ENCODE measurements at places on chromosomes 7 and 10.
A peak's percentile ranks its signal among the peaks of the same experiment; 100 is the strongest.

GRCh38 chr10:58806970-58807628 lies 294.4 kb downstream of the BICC1 start:
- no peak for DNase-seq

- DNase-seq = no peak
Observed at GRCh38 chr10:132533571-132534260, 3.9 kb upstream of the INPP5A start.

DNA sequence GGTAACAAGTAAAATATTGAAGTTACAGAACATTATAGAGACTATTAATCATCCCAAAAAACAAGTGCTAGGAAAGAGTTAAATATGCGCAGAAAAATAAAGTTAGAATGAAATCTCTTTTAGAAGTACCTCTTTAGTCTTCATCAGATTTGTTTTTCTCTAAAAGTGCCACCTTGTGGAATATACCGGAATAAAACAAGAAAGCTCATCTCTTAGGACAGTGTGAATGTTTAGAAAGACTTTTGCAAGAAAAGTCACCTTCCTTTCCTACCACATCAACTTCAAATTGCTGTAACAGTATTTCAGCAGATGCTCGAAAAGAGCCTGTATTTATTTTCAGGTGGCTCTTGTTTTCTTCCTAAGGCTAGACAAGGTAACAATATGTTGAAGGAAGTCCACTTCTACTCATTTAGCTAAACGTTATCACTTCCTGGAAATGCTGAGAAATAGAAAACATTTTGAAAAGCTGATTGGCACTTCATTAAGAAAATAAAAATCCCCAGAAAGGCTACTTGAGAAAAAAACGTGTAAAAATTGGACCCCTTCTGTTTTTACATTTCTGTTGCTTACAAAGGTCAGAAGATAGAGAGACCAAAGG lies 19.8 kb upstream of the FAM133B start:
- DNase-seq = no peak

GRCh38 chr7:35781200-35781701 lies 19.6 kb upstream of the SEPTIN7 start:
- DNase-seq = peak; percentile 30

DNA sequence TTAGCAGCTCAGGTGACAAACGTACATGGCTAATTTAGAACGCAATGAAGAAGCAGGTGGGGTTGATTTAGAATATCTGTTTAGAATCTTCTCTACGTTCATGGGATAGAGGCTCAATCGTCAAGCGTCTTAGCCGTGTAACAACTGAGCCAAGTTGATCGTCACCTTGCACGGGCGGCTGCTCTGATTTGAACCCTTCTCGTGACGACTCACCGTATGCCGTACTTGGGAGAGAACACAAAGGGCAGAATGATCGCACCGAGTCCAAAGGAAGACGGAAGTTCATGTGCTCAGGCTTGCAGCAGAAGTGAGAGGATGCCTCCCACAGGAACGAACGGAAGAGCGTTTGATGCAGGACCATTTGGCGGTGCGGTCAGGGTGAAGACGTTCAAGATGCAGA lies 108.3 kb upstream of the TCERG1L start:
- no peak for DNase-seq

DNA sequence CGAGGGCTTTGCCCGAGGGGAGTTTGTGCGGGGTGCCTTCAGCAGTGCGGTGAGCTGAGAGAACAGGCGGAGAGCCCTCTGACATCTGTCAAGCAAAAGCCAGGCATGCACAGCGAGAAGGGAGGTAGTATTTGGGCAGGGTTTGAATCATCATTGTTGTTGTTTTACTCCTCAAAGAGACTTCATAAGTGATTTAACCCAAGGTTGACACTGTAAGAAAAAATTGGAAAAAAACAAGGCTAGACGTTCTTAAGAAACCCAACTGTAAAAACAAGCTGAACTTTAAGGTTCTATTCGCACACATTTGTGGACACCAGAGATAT lies 1.3 kb downstream of the ADAM22 start:
- DNase-seq = no peak
